ENCODE measurements at places on chromosomes 3 and 15.

GRCh38 chr3:35849963-35850362 is 210.6 kb downstream of the ARPP21 start:
- no peak for DNase-seq

DNA sequence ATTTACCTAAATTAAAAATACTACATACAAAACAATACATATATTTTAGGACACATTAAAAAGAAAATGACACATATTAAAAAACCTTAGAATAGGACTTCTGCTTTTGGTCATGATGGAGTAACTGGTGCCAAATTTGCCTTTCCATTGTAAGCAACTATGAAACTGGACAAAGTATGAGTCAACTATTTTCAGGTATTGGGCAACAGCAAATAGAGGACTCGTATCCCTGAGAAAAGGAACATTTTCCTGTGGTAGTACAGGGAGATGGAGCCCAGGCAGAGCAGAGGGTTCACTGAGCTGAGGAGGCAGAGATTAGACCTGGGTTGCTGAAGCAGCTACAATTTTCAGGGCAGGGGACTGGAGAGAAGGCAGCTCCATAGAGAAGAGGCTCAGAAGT is 14.7 kb downstream of the CCR1 start:
- no peak for DNase-seq

DNA sequence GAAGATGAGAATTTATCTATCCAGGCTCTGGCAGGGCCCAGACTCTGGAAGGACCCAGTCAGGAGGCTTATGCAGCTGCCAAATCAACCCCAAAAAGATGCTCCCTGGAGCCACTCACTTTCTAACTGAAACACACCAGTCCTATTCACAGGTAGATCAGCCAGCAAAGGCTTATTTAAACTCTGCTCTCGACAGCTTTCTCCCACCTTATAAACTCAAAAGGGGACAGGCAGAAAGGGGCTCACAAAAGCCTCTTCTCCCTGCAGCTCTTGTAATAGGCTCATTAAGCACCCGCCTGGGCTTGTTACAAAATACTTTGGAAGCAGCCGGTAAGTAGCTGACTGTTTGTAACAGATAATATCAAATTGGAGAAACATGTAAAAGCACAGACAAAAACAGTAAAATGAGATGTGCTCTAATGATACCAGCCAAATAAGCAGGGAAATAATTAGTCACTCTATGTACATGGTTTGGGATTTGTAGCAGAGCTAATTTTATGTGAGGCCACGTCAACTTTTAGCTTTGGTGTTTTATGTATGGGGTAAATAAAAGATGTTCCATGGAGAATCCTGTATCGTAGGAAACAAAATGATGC is 213.8 kb downstream of the NR2F2 start:
- DNase-seq = no peak

DNA sequence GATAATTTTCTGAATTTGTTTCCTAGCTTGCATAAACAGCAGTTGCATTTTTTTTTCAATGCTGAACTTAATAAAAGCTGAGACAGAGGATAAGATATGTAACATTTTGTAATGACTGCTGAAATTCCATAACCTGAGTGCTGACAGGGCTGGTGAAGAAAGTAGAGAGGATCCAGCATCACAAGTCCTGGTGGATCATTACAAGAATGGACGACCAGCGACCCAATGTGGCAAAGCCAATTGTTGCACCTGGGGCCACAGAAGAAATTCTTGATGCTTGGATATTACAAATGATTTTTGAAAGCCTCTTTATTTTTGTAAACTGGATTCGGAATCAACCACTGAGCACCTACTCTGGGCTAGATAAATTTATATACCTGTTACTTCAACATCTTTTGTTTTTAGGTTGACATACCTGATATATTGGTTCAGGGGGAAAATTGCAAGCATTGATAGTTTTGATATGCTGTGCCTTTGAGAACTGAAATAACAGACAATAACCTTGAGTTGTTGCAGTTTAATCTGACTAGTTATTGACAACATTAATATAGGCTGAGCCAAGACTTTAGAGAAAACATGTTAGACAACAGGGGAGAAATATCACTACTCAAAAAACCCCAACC is 3.9 kb upstream of the ACTL6A start:
- DNase-seq = no peak

DNA sequence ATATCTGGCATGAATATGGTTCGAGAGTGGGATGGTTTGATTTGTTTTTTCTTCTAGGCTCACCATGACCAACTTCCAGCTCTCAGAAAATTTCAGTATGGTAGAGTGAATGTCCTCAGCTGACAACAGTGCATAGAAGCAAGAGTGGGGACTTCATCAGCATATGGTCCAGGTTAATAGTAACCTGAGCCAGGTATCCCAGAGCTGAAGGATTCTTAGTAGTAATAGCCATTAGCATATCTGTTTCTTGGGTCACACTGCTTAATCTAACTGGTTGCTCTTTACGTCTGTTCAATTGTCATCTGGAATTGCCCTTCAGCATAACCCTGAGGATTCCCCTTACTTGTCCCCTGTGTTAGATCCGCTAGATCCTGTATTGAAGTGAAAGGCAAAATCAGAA is 151.8 kb downstream of the GMNC start:
- no peak for DNase-seq

- DNase-seq = no peak
Measured at GRCh38 chr15:52789008-52789600, 1.0 kb downstream of the ONECUT1 start.

- no peak for DNase-seq
Measured at GRCh38 chr3:15998911-15999310, 175.6 kb upstream of the GALNT15 start.

DNA sequence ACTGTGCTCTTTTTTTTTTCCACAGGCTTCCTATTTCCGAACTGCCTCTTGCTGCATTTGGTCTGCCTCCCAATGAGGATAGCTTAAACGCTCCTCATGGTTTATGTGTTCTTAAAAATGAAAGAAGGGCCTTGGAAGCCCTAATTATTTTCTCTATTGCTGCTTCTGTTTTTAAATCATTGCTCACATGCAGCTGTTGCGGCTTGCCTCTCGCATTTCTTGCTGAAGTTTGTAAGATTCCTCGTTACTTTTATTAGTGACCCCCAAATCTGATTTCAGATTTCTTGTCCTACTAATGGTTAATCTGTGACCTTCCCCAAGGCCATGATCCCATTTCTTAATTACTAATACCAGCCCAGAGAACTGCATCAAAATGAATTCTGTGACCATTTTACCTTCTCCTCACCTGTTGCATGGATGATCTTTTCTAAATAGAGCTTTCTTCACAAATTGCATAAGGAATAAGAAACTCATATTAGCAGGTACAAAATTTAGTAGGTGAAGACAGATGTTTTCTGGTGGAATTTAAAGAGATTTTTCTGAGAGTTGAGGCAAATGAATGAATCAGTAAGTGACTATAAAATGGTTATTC is 1.8 kb downstream of the UBE2E1 start:
- DNase-seq = no peak

- no peak for DNase-seq
Measured at GRCh38 chr3:172148241-172148640, 108.9 kb downstream of the FNDC3B start.

GRCh38 chr3:112555535-112556170 is 6.1 kb downstream of the ATG3 start:
- DNase-seq = no peak

DNA sequence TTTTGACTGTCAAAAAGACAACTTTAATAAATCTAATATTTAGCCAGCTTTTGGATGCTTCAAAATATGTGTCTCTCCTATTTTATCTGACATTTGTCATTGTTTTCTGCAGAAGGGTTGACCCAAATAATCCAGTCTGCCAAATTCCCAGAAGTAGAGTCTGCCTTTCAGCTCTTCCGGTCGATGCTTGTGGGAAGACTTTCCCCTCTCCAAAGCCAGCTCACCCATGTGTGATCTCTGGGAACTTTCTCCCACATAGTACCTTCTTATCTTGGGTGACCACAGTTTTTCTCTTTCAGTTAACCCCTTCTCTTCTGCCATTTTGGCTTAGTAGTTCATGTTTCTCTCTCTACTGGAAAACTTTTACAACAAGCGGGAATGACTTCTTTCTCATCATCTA is 94.1 kb downstream of the ASB7 start:
- no peak for DNase-seq

- DNase-seq = no peak
Measured at GRCh38 chr3:158685159-158685558, 12.7 kb upstream of the LXN start.

GRCh38 chr15:40744815-40745152 is 10.3 kb downstream of the RMDN3 start:
- DNase-seq = no peak

Data from stimulated activated CD8-positive, alpha-beta memory T cell treated with anti-CD3 and anti-CD28 coated beads, Interleukin-4, amount 100 ng/mL, for 1 hour (primary cell).